ENCODE measurements at places on chromosomes 16 and 17.

DNA sequence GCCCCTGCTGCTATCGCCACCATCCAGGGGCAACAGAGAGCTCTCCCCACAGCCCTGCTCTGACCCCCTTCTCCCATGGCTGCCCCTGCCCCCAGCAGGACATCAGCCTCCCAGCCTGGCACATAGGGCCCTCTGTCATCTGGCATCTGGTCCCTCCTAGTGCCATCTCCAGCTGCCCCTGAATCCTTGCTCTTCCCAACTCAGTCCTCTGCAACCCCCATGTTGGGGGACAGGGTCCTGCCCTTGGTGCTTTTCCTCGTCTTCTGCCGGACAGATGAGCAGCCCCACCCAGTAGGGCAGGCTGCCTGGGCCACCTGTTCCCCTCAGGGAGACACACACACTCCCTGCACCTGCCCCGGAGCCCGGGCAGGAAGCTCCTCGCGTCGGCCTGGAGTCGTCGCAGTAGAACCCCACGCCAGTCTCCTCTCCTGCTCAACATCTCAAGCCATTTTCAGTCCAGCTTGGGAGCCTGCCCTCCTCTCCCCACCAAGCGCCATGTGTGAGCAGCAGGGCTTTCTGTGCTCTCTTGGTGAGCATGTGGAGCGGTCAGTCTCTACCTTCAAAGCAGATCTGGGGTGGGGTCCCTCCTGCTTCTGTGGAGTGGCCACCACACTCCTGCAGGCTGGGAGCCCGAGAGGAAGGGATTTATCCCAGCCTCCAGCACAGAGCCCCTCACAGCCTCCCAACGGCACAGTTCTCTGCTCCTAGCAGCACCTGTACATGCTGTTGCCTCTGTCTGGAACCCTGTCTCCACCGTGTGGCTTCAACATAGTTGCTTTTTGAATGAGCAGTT is 28.2 kb downstream of the TNFRSF13B start:
- DNase-seq, result no peak

- DNase-seq, result no peak
These were observed 47.4 kb downstream of the NETO2 start for GRCh38 chr16:47096297-47096696.

DNA sequence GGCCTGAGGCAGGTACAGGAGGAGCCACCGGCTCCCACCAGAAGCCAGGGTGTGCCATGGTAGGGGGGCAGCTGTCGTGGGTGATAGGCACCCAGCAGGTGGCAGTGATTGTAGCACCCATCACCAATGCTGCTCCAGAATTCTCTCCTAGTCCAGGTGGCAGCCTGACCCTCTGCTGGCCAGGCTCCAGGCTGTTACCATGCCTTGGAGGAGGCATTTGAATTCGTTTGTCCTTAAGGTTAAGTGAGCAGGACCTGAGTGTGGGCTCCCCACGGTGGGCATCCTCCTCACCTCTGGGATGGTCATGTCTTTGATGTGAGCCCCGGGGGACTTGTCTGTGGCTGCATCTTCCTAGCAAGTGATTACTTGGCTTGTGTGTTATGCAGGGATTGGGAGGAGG is 59.4 kb downstream of the RGS9 start:
- no peak for DNase-seq

DNA sequence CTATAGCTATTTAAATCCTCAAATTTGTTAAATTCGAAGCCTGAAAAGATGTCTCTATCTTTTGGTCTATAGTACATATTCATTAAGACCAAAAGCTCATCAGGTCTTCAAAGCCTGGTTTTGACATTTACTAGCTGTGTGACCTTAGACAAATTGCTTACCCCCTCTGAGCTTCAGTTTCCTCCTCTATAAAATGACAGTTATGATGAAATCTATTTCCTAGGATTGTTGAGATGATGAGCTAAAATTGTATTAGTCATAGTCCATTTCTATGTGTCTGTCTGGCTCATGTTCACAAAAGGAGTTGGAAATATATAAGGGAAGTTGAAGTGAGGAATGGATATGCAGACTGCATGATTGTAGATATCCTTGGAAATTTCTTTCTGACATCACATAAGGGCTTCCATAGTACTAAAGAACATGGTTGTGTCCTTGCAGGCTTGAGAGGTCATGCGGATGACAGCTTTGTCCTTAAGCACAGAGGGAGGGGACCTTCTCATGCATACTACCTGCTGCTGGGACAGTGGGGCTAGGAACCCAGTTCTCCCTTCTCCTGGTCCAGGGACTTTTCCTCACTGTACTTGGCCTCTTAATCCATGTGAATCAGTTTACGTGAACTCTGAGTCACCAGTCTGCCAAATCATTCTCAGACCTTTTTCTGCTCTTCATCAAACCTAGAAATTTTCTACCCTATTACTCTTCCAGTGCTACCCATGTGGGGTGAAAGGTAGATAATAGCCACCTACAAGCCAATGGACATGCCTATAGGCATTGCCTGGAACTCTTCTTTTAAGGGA is 487.5 kb upstream of the SALL1 start:
- DNase-seq, result no peak

DNA sequence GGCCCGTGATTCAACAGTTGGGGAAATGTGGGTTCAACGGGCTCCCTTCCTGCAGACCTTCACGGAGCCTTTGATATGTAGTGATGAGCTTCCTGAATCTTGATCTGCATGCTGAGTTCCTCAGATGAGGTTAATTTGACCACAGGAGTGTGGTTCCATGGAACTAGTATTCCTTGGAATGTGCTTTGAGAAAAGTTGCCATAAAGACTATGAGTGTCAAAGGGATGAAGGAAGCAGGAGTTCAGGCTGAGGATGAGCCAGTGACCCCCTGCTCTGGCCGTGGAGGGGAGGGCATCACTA is 229.2 kb downstream of the MSI2 start:
- no peak for DNase-seq

DNA sequence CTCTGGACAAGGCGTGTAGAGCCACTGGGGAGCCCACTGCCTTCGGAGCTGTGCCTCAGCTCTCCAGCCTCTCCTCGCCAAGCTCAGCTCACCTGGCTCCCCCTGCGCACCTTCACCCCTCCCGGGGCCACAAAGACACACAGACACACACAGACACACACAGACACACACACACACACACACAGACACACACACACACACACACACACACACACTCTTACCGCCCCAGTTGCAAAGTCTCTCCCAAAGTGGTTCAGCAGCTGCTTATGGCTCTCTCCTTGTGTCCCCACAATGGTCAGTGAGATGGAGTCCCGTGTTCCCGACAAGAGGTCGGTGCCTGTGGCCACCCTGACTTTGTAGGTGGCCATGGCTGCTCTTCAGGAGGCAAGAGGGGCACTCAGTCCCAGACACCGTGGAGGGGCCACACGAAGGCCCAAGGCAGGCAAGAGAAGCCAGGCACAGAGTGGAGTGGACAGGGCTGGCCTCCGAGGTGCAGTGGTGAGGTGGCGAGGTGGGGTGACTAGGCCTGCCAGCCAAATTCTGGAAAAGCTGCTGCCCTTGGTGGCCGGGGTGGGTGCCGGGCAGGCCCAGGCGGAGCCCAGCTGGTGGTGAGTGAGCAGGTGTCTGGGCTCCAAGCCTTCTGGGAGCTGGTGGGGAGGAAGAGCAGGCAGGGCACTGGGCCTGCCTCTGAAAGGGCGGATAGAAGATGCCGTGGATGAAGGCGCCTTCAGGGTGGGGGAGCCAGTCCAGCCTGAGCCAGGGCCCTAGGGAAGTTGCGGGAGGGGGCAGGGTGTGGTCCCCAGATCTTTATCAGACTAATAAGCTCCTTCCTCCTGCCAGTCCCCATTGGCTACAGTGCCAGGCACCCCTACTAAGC is at the start of gene ALOX12B:
Gene ALOX12B (minus strand): TSS at position 642 of the 877 bp plus-strand sequence. CDS start 274 bp downstream, at position 368.
- no peak for DNase-seq
